ENCODE measurements at places on chromosomes 3 and 15. TPM values are rescaled to one million over a fixed set of nuclear protein-coding genes. Genes with fewer than 3 reads are reported as not detected.

GRCh38 chr15:41870689-41871081, 23.2 kb downstream of the SPTBN5 start:
- DNase-seq, result no peak

DNA sequence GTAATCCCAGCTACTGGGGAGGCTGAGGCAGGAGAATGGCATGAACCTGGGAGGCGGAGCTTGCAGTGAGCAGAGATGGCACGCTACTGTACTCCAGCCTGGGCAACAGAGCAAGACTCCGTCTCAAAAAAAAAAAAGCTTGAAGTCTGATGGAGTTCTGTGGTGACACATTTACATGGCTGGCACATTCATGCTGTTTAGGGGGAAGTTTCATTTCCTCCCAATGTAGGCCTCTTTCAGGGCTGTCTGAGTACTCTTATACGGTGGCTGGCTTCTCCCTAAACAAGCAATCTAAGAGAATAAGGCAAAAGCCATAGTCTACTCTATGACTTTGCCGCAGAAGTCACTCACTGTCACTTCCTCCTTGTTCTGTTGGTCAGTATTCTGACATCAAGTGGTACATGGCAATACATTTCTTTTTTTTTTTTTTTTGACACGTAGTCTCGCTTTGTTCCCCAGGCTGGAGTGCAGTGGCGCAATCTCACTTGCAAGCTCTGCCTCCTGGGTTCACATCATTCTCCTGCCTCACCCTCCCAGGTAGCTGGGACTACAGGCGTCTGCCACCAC, 41.2 kb downstream of the OIP5 start:
- DNase-seq, result no peak

FOXL2 gene
- 0.07 TPM for total RNA-seq

DNA sequence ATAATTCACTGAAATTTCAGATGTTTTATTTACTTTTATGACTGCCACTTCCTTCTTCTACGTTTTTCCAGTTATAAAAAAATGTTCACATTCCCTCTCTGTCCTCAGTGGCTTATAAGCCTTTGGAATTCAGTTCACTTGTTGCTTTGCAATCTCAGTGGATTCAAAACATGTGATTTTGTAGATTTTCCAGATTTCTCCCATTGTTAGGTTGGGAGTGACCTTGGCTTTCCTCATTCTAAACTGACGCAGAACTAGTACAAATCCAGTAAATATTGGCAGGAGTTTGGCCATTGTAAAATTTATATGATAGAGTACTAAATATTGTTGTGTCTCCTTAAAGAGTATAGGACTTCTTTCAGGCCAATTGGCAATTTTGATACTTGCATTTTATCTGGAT, 812.3 kb upstream of the ROBO1 start:
- DNase-seq, result no peak

- DNase-seq, result no peak
Measured at GRCh38 chr3:119098619-119099222, 47.2 kb upstream of the TEX55 start.

DNA sequence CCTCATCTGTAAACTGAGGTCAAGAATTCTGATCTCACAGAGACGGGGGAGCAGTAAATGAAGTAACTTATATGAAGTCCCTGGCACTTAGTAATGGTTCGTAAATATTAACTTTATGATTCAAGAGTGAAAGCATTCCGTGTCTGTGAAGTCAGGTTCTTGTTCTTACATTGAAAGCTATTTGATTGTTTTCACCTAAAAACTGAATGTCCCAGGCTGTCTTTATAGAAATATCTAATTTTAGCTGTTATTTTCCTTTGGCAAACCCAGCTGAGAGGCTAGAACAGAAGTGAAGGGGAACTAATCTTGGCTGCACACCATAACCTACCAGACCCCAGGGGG, 84.5 kb downstream of the CHSY1 start:
- no peak for DNase-seq

- no peak for DNase-seq
Measured at GRCh38 chr3:15287565-15288330, 44.6 kb downstream of the SH3BP5 start.

DNA sequence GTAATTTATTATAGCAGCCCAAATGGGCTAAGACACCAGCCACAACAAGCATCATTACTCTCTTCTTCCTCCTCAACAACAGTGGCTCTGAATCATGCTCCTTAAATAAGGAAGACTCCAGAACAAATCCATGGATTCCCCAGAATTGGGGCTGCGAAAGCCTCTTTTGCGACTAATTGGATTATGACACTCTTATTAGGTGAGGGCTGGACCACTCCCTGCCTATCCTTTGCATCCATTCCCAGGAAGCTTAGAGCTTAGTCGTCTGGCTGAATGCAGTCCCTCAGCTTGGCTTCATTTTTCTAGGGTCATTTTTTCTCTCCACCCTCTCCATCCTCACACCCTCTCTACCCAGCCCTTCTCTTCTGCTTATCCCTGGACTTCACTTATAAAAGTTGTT, 227.7 kb downstream of the ZNF621 start:
- no peak for DNase-seq

GRCh38 chr3:71815340-71816067, 30.6 kb upstream of the PROK2 start:
- DNase-seq, result no peak

DNA sequence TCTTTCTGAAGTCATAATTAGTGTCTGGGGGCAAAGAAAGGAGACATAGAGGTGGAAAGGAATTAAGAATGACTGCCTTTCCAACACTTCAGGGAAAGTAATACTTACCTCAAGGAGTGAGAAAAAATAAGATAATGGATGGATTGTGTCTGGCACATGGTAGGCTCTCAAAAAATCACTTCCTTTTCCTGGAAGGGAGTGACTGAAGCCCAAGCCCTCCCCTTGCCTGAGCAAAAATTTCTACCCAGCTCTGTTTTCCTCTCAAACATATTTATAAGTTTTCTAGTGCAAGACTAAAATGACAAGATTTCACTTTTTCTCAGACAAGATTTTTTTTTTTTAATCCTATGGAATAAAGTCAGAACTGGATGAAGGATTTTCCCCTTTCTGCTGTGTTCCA, 145.0 kb downstream of the IGSF11 start:
- DNase-seq, result no peak

DNA sequence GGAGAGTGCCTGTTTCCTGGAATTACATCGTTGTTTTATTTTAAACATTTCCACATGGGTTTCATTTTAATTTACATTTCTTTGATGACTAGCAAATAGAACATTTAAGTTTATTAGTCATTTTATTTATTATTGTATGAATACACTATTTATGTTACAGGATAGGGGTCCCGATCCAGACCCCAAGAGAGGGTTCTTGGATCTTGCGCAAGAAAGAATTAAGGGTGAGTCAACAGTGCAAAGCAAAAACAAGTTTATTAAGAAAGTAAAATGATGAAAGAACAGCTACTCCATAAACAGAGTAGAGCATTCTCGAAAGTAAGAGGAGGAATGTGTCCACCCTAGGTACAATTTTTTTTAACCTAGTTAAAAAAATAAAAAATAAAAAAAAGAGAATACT, 539.5 kb downstream of the NAALADL2 start:
- no peak for DNase-seq

- DNase-seq, result no peak
Measured at GRCh38 chr3:105459566-105460290, 93.0 kb downstream of the ALCAM start.

Data from pulmonary artery endothelial cell (primary cell).